ENCODE measurements at places on chromosomes 3 and 15.
A peak's percentile ranks its signal among the peaks of the same experiment; 100 is the strongest.

GRCh38 chr3:138197058-138197457 lies 10.0 kb downstream of the ARMC8 start:
- no peak for DNase-seq

GRCh38 chr3:49873623-49874022 lies 3.9 kb upstream of the CAMKV start:
- no peak for DNase-seq

GRCh38 chr3:17491601-17492000 lies 250.8 kb downstream of the TBC1D5 start:
- no peak for DNase-seq

GRCh38 chr3:186108106-186108940 lies 566 bp downstream of the ETV5 start:
- peak; percentile 33 for DNase-seq

DNA sequence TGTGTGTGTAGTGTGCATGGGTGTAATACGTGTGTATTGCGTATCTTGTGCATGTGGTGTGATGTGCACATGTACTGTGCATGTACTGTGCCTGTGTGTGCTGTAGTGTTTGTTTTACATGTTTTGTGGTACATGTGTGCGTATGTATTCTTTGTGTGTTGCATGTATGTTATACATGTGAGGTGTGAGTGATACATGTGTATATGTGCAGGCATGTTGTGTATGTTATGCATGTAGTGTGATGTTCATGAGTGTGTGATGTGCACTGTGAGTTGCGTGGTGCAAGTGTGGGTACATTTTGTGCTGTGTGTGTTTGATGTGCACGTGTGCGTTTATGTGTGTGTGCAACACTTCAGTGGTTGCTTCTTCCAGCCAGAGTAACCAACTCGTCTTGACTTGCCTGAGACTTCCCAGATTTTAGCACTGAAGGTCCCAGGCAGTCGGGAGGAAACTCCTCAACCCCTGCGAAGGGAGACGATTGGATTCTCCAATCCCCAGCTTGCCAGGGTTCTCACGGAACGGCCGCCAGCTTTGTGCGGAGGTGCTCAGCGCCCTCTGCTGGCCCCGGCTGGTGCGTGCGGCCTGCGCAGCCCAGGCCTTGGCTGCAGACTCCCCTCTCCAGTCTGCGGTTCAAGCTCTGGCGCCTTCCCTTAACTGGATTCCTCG lies 3.6 kb downstream of the GALNT15 start:
- DNase-seq: peak; percentile 83

GRCh38 chr3:88703501-88704059 lies 403.8 kb upstream of the EPHA3 start:
- DNase-seq: no peak

DNA sequence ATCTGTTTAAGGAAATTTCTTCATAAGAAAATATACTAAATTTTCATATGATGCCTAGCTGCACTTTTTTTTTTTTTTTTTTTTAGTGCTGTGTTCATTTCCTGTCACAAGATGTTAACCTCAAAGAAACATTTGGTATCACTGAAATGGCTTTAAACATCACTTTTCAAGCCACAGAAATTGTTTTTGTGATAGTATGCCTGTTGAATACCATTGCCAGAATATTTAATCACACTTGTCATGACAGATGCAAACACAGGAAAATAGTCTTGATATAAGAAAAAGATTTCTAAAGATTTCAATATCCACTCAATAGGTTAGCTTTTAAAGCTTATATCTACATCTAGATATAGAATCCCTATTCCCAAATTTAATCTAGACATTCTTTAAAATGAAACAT lies 608.5 kb upstream of the AGTR1 start:
- no peak for DNase-seq

GRCh38 chr15:81363718-81364500 lies 10.1 kb downstream of the TMC3 start:
- DNase-seq: no peak

DNA sequence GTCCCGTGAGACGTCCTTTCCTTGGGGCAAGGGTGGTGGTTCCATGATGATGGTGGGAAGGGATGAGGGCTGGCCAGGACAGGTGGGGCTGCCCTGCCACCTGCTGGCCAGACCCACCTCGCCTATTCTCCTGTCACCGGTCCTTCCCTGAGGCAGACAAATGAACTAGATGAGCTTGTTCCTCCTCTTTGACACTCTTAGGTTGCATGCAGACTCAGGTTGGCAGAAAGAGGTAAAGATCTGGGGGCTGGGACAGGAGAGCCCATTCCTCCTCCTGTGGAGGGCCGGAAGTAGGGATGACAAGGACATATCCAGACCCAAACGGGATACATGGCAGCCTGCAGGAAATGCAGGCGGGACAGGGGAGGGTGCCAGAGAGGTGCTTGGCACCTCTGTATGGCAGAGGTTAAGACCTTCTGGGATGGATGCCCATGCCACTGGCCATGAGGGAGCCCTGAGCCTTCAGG lies 38.6 kb downstream of the ACSBG1 start:
- DNase-seq: no peak

GRCh38 chr3:168885028-168885427 lies 778.5 kb downstream of the MECOM start:
- DNase-seq: no peak

DNA sequence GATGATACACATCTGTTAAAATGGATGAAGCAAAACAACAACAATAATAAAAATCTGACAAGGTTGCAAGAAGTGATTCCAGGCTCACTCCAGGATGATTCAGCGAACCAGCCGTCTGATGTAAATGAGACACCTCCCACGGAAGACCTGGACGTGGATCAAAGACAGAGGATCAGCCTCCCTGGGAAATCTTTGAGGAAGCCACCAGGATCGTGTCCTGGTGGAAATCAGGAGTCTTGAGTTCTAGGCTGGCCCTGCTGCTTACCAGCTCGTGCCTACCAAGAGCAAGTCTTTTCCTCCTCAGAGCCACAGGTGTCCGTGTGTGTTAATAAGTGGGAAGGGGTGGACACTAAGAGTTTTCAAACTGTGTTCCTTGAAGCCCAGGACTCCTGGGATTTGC lies 15.3 kb upstream of the ADCY5 start:
- DNase-seq: no peak

DNA sequence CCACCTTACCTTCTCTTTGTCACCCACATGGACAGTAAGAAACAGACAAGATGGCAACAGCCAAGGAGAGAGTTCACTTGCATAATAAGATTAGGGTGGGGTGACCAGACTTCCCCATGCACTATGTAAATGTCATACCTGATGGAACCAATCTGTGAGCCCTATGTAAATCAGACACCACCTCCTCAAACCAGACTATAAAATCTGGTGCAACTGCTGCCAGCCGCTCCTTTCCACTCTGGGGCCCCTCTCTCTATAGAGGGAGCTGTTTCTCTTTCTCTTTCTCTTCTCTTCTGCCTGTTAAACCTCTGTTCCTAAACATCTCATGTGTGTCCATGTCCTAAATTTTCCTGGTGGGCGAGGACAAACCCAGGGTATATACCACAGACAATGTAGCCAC lies 405.5 kb upstream of the CNTN4 start:
- DNase-seq: no peak

GRCh38 chr3:16533928-16534574 lies 20.6 kb upstream of the RFTN1 start:
- DNase-seq: no peak

DNA sequence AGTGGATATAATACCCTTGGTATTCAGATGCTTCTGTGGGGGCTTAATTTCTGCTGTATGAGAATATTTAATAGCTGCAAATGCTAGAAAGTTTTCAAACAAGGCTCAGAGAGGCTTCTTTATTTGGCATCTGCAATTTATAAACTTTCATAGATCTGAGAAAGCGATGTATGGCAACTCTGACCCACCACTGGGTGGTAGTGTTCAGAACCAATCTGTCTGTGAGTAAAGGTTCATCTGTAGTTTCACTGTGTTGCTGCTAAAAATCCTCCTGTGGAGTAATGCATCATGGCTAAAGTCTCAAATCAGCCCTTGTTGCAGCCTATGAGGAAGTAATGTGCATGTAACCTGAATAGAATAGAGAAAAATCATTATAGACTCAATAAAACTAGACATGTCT lies 47.4 kb downstream of the CLSTN2 start:
- no peak for DNase-seq

- DNase-seq: no peak
These were observed 22.2 kb upstream of the ZMAT3 start for GRCh38 chr3:179093807-179094206.

- DNase-seq: peak; percentile 67
These were observed 156.7 kb upstream of the MEF2A start for GRCh38 chr15:99409097-99409473.

GRCh38 chr15:70435872-70436271 lies 327.5 kb downstream of the UACA start:
- DNase-seq: no peak

GRCh38 chr3:185350841-185351240 lies 12.1 kb upstream of the MAP3K13 start:
- DNase-seq: no peak

- DNase-seq: no peak
These were observed 6.7 kb upstream of the ALCAM start for GRCh38 chr3:105360003-105360402.

DNA sequence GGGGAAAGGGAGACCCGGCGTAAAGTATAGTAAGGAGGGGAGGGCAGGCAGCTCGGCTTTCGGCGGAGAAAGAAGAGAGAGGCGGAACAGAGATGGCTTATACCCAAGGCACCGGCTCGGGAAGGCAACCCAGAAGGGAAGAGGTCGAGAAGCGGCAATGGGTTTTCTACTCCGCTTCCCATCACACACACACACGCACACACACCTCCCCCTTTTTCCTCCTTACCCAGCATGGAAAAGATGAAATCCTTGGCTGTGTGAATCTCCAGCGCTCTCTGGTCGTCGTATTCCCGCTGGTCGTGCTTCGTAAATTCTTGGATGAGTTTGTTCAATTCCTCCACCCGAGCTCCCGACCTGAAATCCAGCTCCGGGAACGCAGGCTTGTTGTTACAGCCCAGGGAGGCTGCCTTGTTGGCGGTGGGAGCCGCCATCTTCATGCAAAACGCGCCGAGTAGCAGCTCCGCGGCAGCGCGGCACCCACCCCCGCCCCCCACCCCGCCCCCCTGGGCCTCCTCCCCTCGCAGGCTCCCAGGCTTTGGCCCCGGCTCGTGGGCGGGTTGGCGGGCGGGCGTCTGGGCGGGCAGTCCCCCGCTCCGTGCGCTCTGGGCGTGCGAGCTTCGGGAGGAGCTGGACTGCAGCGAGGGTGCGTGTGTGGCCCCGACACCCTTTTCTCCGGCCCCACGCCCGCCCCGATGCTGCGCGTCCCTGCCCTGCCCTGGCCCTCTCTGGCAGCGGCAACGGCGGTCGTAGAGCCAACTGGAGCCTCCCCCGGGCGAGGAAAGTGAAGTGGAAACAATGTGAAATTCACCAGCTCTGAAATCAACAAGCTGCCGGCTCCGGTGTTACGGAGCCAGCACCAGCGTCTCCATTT lies at the start of gene MB21D2:
Gene MB21D2 (minus strand): TSS at position 453 of the 871 bp plus-strand sequence. CDS start 16 bp downstream, at position 437.
- DNase-seq: peak; percentile 82

GRCh38 chr15:55241891-55242290 lies 45.1 kb upstream of the RSL24D1 start:
- no peak for DNase-seq

DNA sequence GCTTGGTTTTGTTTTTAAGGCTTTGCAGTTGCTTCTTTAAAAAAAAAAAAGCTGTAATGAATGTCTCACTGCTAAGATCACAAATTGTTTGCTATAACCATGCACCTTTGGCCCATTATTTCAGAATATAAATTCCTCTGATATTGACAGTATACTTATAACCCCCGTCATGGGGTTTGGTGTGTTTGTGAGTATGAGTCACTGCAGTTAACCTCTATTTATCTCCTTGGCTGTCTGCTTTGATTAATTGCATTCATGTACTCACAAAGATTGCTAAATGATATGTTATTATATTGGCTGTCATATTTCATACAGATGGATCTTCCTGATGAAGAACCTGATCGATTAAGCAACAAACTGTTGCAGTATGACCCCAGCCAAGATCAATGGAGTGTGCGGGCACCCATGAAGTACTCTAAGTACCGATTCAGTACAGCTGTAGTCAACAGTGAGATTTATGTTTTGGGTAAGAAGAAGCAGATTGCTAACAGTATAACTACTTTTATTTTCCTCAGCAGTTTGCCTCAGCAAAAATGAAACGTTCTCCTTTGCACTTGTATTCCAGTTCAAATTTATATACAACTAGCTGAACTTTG lies 14.9 kb downstream of the KBTBD12 start:
- no peak for DNase-seq

GRCh38 chr3:59234884-59235633 lies 185.2 kb upstream of the CFAP20DC start:
- DNase-seq: no peak

- DNase-seq: no peak
These were observed 394.5 kb downstream of the SHQ1 start for GRCh38 chr3:72453706-72454105.

DNA sequence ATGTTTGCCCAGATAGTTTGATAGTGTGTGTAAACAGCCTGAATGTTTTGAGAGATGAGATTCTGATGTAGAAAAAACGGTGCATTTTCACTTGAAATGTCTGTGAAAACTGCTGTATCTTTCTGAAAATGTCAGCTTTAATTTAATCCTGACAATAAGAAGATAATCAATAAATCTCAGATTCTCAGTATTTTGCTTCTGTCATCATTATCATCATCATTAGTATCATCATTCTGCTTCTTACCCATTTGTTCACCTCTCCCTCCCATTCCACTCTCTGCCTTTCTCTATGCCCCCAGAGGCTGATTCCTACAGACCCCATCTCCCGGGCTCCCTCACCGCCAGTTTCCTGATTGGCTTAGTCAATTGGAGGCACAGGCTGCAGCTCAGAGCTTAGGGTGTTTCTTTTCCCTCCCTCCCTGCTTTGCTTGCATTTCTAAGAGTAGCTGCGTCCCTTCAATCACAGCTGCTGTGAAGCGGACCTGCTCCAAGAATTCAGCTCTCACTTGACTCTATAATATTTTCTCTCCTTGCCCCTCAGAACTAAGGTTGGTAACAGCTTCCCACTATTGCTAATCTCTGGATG lies 8.2 kb upstream of the SNTN start:
- DNase-seq: no peak

- DNase-seq: no peak
These were observed 24.7 kb downstream of the EOGT start for GRCh38 chr3:68988740-68989139.

DNA sequence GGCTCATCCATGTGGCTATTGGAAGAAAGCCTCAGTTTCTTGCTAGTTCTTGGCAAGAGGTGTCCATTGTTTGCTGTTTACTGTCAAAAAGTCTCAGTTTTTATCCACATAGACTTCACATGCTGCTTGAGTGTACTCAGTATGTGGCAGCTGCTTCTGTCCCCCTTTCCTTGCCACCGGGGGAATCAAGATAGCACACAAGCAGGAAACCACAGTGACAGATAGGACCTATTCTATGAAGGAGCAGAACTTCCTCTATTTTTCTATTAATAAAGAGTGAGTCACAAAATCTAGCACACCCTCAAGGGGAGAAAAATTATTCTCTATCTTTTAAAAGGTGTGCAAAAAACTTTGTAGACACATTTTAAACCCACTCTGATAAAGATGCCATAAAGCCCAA lies 121.4 kb upstream of the GMNC start:
- no peak for DNase-seq

DNA sequence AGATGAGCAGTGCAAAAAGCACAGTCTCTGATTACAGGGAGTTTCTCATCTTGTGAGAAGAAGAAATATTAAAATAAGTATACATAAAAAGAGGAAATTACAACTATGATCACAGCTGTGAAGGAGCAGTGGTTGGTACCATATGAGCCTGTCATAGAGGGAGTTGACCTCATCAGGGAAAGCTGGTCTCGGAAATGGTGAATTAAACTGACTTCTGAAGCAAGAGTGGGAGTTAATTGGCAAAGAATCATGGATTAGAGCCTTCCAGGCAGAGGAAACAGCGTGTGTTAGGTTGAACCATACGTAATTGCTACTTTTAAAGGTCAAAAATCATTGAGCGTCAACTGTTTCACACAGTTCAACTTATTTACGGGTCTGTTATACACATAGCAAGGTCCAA lies 539.1 kb downstream of the EDEM1 start:
- no peak for DNase-seq
